ENCODE measurements at places on chromosomes 16 and 17. TPM values are rescaled to one million over a fixed set of nuclear protein-coding genes. Genes with fewer than 3 reads are reported as not detected.

DNA sequence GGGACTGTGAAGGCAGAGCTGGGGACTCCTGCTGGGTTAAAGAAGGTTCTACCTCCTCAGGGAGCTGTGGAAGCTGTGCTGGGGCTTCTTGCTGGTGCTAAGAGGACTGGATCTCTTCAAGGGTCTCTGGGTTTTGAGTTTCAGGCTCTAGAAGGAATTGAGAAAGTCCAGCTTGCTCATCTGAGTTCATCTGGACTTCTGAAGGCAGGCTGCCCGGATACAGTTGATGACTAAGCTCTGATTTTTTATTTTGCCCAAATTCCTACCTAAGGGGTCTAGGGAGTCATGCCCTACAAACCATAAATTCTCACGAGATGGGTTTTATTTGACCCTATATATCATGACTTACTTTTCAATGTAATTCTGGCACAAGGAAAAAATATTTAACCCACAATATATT lies 46.8 kb upstream of the TMEM97 start:
- DNase-seq: no peak

DNA sequence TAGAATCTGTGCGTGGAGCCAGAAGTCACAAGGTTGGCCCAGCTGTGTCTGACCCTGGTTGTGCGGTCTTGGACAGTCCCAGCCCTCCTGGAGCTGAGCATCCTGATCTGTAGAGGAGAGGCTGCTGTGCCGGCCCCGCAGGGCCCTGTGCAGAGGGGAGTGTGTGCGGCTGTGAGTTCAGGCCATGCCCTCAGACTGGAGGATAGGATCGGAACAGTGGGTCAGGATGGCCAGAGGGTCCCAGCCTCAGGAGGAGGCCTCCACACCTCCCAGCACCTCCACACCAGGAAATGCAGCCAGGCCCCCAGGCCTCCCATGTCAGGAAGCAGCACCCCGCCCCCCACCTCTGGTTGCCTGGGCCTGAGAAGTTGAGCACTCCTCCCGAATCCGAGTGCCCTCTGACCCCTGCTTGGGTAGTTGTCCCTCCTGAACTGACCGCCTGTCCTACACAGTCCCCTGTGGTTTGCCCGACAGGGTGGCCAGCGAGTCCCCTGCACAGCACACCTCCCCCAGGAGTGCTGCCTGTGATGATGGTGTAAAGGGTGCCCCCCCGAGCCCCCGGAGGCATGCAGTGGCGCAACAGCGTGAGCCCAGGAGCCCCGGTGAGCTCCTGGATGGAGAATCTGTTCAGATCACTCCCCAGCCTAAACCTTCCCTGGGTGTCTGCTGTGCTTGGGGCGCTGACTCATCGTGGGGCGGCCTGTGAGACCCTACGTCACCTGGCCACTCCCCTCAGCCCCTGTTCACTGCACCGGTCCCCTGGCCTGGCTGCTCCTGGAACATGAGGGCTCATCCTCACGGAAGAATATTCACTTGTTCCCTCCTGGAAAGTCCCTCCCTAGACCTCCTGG lies 285.2 kb downstream of the SEC14L1 start:
- no peak for DNase-seq

DNA sequence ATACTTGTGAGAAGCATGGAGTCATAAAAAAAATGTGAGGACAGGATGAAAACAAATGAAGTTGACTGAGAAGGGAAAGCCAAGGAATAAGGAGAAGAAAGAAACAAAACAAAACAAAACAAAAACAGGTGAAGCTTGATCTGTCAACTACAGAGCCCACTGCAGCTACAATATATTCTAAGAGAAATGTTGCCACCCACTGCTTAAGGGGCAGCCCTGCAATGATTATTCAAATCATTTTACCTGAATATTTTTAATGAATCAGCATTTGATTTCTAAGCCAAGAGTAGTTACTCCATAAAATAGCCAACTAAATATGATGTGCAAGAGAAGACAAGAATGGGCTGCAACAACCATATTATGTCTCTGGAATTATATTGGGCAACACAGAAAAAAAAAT lies 252.0 kb upstream of the KIF2B start:
- DNase-seq: no peak

Gene ARL4D
- total RNA-seq: 4.1 TPM

All from endothelial cell of umbilical vein (primary cell).